Kidney capillary endothelial cell (primary cell): ENCODE measurements at places on chromosomes 7 and 10.

GRCh38 chr7:124785994-124786393 lies 20.4 kb upstream of the GPR37 start:
- DNase-seq = no peak

- no peak for DNase-seq
Observed at GRCh38 chr7:146185844-146186243, 69.2 kb downstream of the CNTNAP2 start.

GRCh38 chr10:43199684-43200537 lies 61.7 kb downstream of the CSGALNACT2 start:
- no peak for DNase-seq

DNA sequence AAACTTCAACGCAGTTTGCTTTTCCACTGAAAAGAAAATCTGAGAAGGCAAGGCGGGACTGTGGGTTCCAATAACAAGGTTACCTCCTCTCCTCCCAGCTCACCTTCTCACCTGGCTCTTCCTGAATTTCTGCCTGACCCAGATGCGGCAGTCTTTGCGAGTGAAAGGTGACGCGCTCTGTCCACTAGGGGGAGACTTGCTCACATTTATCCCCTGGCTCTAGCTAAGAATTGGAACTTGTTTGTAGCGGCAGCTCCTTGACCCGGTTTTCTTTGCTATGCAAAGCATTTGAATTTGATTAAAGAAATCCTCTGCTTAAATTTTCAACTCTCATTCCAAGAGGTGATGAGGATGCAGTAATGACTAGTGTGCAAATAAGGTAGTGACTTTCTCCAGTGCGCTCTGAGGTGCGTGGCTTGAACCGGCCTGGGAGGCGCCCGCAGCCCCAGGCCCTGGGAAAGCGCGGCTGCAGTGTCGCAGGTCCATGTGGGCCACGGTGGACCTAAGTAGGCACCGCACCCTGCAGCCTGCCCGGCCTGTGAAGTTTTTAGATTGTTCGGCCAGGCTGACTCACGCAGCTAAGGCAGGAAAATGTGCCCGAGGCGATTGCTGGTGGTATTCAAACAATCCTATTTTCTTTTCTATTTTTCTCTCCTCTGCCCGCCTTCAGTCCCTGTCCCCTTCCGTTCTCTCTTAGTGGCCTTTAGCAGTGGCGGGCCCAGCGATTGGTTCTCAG lies 336.9 kb upstream of the NPSR1 start:
- DNase-seq = peak; percentile 49

- DNase-seq = peak; percentile 10
Observed at GRCh38 chr10:91551856-91552255, 81.0 kb downstream of the PPP1R3C start.

DNA sequence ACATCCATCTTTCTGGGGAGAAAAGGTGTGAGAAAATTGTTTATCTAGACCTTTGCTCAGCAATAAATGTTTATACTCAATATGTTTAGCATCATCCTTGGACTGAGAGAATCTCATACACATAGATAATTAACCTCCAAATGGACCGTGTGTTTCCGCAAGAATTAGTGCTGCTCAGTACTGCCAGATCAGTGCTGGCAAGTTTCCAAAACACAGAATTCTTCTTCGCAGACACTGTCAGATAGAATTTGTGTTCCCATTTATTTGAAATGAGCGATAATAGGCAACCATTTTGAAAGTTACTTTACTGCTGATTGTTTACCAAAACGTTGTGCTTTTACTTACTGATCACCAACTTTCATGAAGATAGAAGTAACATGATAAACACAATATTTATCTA lies 33.7 kb downstream of the STAMBPL1 start:
- no peak for DNase-seq

DNA sequence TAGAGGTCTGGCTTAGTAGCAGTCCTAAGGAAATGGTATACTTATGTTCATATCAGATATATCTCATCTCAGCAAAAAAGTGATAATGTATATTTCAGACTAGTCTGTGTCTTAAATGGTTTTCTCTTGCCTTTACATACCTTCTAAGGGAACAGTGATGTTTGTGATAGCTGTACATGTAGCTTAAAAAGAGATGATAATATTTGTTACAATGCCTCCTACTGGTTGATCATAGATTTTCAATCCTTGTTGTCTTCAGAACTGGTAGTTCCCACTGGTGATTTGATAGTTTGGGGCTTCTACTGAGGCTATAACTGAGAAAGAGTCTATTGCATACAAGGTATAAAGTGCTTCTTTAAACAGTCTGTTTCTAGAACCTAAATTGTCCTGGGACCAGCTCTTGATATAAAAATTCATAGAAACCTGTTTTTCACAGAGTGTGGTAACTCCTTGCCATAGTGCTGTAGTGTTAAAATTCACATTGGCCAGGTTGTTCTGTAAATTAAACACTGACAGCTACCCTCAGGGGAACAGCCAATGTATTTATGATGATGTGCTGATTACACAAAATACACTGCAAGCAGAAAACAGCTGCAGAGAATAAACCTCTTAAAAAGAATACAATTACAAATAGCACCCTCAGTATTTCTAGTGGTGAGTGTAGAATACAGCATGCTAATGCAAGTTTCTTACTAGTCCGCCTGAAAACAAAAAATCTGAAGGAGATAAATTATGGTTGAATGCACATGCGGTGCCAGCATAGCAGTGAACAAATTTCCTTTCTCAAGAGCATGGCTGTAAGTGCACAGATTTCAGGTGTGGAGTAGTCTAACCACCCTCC lies 90.3 kb downstream of the BTRC start:
- peak; percentile 26 for DNase-seq

GRCh38 chr7:143013893-143014292 lies 13.0 kb downstream of the OR9A2 start:
- no peak for DNase-seq

- DNase-seq = peak; percentile 28
Observed at GRCh38 chr10:46282842-46283574, 3.8 kb upstream of the ANTXRL start.

GRCh38 chr7:129295015-129295423 lies 70.2 kb downstream of the AHCYL2 start:
- no peak for DNase-seq

DNA sequence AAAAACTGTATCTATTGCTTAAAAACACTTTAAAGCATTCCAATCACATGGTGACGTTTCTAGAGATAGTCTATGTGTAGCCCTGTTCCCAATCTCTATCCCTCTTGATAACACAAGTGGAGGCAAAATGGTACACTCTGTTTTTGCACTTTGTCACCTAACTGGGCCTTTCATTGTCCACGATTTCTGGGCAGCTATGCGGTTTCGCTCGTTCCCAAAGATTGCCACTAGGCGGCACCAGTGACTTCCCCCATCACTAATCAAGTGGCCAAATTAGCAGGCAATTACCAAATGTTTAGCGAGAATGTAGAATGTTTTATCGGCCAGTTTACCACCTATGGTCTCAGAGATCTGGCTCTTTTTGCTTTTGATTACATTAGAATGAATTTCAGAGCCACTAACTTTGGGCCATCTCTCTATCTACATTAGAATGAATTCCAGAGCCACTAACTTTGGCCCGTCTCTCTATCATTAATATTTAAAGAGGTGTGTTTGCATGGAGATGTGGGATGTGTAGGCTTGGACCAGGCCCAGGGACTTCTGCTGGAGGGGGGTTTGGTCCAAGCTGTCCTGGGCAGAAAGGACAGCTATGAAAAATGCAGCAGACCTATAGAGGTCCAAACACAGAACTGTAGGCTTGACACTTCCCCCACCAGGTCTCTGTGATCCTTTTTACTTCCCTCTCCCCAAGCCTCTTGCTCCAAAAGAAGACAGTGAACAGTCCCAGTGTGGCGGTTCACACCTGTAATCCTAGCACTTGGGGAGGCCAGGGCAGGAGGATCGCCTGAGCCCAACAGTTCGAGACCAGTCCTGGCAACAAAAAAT lies 90.1 kb downstream of the EPC1 start:
- DNase-seq = peak; percentile 41

GRCh38 chr10:9331583-9332008 lies 1277.1 kb downstream of the GATA3 start:
- DNase-seq = peak; percentile 65

- DNase-seq = peak; percentile 5
Observed at GRCh38 chr10:1737222-1738061, at the start of gene ADARB2. Gene ADARB2 (minus strand): TSS chr10:1737525.

GRCh38 chr10:52129410-52130178 lies 184.5 kb upstream of the DKK1 start:
- no peak for DNase-seq

GRCh38 chr7:112537822-112538387 lies 57.1 kb downstream of the LSMEM1 start:
- DNase-seq = no peak

DNA sequence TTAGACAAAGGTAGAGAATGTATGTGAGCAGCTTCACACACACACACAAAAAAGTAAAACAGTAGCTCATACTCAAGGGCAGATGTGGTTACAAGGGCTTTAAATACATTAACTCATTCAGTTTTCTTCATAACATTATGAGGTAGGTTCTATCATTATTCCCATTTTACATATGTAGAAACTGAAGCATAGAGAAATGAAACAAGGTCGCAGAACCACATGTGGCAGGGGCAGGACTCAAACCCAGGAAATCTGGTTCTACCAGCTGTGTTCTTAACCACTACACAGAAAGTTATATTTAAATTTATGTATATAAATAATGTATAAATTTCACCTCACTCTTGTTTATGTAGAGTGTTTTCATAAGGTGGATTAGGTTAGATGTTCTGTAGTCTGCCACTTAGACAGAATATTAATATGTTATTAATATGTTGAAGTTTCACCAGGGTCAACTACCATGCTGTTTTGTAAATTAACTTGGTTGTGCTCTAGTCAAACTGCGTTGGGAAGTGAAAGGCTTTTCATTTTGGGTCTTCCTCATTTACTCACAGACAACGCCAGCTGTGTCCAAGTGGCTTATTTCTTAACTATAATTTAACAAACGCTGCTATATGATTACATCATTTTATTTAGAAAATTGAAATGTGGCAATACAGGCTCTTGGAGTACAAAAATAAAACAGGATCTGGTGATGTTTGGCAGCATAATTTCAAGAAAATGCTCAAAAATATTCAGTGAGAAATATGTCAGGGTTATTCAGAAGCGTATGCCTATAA lies 138.4 kb downstream of the MDFIC start:
- DNase-seq = no peak

DNA sequence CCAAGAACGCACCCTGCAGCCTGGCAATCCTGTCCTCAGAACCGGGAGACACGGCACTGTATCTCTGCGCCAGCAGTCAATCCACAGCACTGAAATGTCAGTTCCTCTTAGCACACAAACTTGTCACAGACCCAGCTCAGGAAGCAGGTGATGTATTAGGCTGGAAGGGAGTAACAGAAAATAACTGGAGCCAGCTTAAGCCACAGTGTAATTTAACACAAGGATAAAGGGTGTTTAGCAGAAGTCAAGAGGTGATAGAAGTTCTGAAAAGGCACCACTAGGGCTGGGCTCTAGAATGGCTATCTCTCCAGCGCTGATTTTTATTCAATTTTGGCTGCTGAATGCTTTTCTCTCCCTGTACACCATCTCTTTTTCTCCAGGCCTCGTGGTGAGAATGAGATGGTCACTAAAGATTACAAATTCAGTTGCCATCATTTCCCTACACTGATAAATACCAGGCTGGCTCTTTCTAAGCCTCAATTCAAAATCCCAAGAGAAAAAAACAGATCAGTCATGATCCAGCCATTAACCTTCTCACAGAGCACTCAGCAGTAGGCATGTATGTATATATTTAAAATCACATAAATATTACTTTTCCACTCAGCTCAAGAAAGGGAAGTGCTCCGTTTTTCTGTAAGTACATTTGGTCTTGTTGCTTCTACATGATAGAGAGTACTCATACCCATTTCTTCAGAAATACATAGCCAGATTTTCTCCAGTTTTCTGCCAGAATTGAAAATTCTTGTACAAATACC lies 102.7 kb upstream of the PRSS1 start:
- no peak for DNase-seq

GRCh38 chr10:69045441-69046300 lies 42.2 kb upstream of the SRGN start:
- DNase-seq = no peak

DNA sequence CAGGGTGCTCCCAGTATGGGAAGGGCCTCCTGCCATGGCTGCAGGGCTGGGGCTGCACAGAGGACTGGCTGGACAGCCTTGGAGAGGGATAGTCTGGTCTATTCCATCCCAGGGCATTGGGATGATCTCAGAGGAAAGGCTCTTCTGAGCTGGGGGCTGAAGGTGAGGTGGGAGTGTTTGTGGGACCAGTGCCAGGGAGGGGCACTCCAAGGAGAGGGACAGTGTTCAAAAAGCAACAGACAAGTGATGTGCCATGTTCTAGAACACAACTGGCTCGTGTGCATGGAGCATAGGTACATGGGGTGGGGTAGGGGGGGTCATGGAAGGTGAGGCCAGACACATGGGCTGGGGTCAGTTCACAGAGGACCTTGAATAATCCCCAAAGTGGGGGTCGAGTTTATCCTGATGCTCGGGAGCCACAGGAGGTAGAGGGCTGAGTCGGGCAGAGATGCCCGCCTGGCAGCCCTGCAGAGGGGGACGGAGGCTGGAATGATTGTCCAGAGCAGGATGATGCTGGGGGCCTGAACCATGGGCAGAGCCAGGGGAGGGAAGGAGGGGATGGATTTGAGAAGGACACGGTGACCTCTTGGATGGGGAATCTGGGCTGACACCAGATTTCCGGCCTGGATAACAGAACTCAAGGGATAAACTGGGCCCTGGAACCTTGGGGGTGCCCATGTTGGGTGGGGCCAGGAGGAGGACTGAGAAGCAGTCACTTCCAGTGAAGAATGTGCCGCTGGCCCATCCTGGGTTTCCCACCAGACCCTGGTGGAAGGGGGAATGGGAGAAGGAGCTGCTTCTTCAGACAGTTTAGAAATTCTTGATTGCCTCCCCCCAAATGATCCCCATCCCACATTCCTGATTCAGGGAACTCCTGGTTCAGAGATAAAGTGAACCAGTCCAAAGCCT lies 50.4 kb downstream of the NEURL1 start:
- no peak for DNase-seq

DNA sequence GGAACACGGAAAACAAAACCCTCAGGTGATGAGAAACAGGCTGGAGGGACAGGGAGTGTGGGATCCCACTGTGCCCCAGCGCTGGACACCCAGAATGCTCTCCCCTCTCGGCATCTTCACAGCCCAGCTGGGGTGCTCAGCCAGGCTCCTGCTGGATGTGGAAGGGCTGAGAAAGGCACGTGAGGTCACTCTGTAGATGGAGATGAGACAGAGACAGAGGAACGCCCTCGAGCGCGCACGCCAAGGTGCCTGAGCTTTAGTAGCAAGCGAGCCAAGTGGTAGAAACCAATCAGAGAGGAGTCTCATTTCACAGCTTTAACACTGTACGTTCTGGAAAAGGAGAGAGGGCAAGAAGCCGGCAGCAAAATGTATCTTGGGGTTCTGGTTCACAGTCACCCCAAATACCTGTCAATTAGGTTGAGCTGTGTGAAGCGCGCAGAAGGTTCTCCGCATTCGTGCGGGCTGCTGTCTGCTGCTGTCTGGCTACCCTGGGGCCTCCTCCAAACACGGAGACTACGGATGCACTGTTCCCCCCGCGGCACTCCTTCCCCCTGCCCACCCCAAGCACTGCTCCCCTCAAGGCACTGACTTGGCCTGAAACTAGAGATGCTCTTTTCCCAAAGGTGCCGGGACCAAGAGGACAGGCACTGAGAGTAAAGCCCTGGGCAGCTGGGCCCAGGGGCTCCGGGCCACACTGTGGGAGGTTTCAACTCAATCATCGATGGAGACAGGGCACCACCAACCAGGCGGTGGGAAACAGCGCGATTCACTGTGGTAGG lies 91.4 kb downstream of the ZRANB1 start:
- no peak for DNase-seq
